ENCODE measurements at places on chromosomes 12 and 14.
A peak's percentile ranks its signal among the peaks of the same experiment; 100 is the strongest.

DNA sequence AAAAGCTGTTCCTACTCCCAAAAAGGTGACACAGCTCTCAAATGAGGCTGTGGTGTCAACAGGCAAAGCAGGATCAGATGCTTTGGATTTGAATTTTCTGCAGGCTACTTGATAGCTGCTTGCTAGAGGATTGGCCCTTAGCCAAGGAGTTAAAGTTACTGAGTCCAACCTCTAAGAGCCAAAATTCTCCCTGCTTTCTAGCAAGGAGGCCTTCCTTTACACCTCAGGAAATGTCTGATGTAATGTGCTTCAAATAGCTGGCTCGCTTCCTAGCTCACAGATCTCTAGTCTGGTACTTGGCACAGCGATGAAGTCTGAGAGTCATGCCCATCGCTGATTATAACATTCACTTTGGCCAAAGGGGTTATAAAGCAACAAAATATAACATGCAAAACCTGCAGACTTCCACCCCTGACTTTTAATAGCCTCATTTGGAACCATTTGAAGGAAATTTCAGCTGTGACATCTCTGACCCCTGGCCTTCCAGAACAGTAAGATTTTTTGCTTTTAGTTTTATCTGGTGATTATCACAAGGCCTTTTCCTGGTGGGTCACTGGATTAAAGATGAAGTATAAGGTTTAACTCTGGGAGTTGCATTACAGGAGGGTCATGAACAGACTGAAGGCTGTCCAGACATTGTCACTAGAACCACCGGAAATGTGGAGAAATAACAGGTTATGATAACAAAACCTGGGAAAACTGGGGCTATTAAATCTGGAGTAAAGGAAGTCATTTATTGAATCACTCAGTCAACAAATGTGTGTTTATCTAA is 189.7 kb downstream of the EPS8 start:
- DNase-seq, result no peak

GRCh38 chr12:57096099-57096572 is 7.2 kb downstream of the NAB2 start:
- DNase-seq, result no peak

- no peak for DNase-seq
Measured at GRCh38 chr14:22793976-22794375, 21.3 kb downstream of the SLC7A7 start.

- no peak for DNase-seq
Measured at GRCh38 chr14:100056964-100057795, 8.0 kb upstream of the EVL start.

GRCh38 chr12:76030341-76031080 is 1.1 kb downstream of the PHLDA1 start:
- DNase-seq, result peak; percentile 30

- no peak for DNase-seq
Measured at GRCh38 chr12:98126637-98127335, 388.6 kb upstream of the TMPO start.

GRCh38 chr12:11888029-11888428 is 182.7 kb upstream of the BCL2L14 start:
- no peak for DNase-seq

- DNase-seq, result no peak
Measured at GRCh38 chr14:64942531-64943111, at the start of gene GPX2. TSS of gene GPX2 (minus strand) at chr14:64942745. CDS start at chr14:64942726, 19 bp downstream.

DNA sequence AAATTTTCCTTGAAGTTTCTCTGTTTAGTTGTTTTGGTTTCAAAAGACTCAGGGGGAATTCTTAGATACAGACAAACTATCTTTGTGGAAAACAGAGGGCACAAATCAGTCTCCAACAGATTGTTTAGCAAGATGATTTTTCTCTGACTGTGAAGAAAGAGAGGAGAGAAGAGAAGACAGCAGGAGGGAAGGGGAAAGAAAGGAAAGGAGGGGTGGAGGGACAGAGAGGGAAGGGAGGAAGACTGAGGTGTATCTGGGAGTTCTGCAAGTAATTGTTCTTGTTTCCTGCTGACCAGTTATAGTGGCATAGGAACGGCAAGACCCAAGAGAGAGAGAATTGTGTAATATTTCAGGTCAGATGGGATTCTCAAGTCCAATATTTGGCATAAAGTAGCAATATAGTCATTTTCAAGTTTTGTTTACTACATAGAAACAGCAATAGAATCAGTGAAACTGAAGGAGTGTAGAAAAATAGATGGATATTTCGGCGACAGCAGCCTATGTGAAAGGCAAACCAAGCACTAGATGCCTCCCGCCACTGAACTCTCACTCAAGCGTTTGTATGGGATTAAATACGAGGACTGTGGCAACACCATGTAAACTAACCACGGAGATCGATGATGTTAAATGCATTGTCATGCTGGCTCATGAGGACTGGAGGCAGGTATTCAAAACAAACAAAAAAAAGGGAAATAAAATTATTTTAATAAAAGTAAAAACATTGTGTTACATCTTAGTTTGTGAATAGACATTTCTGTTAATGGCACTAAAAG is 342.5 kb downstream of the SLC16A7 start:
- no peak for DNase-seq

GRCh38 chr12:65937806-65938205 is 113.5 kb downstream of the HMGA2 start:
- DNase-seq, result no peak

DNA sequence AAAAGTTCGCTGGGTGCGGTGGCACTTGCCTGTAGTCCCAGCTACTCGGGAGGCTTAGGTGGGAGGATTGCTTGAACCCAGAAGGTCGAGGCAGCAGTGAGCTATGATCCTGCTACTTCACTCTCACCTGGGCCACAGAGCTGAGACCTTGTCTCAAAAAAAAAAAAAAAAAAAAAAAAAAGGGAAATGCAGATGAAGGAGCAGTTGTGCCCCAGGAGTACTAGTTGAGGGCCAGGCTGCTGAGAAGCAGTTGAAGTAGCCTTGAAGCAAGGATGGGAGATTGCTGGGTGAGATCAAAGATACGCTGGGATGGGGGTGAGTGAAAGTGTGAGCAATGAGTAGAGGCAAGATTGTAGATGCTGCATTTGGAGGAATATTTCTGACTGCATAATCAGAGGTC is 93.4 kb upstream of the DNM1L start:
- no peak for DNase-seq

DNA sequence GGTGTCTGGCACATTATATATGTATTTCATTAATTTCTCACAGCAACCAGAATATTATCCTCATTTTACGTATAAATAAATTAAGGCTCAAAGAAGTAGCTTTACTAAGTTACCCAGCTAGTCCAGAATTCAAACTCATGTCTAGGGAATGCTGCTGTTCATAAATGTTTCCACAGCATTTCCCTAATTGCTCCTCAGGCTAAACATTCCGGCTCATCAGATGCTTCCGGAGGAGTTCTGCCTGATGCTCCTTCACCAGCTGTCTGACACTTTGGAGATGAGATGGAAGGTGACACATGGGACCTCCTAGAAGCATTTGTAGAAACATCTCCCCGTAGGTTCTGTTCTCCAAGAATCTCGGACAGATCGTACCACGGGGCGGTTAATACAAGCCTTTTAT is 12.1 kb downstream of the KRT85 start:
- no peak for DNase-seq

DNA sequence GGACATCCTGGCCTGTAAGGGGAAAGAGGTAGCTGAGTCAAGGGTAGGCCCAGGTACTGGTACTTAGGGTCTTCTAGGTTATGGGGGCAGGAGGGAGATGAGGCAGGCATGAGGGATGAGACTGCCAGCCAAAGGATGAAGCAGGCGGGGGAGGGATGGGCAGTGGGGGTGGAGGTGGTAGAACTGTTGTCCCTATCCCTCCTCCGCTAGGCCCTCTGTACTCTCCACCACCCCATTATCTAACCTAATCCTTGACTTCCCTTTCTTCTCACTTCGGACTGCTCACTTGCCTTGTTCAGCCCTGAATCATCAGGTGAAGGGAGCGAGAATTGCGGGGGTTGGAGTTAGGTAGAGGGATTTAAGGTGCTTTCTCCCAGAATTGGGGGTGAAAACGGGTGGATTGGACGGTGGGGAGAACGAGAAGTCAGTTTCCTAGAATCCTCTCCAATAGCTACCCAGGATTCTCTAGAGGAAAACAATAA is 562 bp downstream of the PAN2 start:
- no peak for DNase-seq

- no peak for DNase-seq
Measured at GRCh38 chr12:62716866-62717525, 218.0 kb downstream of the PPM1H start.

DNA sequence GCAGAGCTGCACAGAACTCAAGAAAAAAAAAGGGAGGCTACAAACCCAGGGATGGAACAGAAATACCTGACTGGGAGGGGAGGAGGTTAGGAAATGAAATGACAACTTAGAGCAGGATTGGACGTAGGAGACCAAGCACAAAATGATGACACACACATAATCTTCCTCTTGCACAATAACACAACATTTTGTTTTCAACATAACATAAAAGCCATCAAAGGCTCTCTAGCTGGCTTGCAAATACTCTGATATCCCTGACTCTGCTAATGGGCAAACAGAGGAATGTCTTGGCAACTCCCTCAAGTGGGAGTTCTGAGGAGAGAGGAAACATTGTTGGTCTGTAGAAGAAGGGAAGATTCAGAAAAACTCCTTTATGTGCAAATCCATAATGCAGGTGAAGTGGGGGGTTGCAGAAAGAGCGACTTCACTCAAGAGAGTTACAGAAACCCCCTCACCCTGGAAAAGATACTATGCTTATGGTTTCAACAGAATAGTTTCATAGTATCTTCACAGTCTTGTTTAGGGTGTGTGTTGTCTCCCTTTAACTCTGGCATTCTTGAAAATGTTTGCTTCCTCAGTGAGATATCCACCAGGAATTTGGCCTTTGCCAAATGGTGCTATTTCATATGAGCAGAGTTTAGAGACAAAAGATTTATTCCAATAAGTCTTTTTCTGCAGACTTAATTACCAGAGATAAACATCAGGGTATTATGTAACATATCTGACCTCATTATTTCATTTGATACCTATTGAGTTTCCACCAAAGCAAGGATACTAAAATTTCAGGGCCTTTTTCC is 43.8 kb upstream of the LTBP2 start:
- no peak for DNase-seq

GRCh38 chr14:100470523-100470897 is 116.7 kb downstream of the BEGAIN start:
- no peak for DNase-seq

- DNase-seq, result no peak
Measured at GRCh38 chr14:74909501-74909900, 13.6 kb downstream of the RPS6KL1 start.
